ENCODE measurements at places on chromosomes 12 and 14.

DNA sequence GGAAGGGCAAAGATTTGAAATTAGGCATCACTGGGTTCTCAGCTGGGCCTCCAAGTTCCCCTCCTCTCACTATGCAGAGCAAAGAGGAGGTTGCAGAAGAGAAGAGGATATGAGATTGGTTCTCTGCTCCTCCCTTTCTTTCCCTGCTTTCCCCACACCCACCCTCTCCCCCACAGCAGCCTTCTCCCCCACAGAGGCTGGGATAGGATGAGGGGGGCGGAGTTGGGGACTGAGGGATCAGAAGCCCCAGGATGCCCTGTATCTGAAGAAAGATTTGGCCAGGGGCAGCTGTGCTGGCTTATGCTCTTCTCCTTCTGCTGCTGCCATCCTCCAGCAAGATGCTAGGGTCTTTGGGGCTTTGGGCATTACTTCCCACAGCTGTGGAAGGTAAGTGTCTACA lies at the start of gene AMHR2:
Gene AMHR2 (plus strand): TSS at position 259 of the 400 bp plus-strand sequence. CDS start 80 bp downstream, at position 339.
- DNase-seq: no peak

- DNase-seq: no peak
These were observed 22.4 kb downstream of the ARG2 start for GRCh38 chr14:67641902-67642749.

DNA sequence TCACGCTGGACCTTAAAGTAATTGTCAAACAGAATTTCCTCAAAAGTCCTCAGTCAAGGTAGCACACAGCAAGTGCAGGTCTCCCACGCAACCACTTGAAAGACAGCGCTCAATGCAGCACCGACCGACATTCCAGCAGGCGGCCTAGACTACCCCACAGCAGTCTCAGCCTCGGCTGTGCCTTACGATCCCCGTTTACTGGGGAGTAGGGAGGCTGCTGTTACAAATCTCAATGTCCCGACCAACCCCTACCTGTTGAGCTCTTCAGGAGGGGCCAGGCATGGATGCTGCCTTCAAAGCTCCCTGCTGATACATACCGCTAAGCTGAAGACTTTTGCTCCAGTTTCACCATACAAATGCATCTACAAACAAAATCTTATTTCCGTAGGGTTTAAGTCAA lies 21.8 kb downstream of the VPS37B start:
- DNase-seq: no peak

- no peak for DNase-seq
These were observed 13.5 kb downstream of the UBR7 start for GRCh38 chr14:93220509-93220908.
